CMK (cell line): ENCODE measurements at places on chromosomes 7 and 10.

- DNase-seq = no peak
Measured at GRCh38 chr10:17805921-17806577, 3.1 kb upstream of the MRC1 start.

DNA sequence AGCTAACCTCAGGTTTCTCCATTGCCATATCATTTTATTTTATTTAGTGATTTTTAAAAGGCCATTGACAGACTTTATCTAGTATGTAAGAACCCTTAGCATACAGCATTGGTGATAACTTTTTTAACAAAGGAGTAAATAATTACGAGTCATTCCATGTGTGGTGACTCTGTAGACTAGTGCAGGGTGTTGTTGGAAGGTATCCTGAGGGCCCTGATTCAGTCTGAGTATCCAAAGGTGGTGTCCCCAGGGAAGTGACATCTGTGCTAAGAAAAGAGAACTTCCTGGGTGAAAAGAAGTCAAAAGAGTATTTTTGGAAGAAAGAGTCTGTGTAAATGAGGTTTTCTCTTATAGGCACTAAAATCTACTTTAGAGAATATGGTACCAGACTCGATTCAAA lies 308.4 kb downstream of the C7orf25 start:
- no peak for DNase-seq

- DNase-seq = no peak
Measured at GRCh38 chr7:148983200-148984146, 44.8 kb downstream of the PDIA4 start.

DNA sequence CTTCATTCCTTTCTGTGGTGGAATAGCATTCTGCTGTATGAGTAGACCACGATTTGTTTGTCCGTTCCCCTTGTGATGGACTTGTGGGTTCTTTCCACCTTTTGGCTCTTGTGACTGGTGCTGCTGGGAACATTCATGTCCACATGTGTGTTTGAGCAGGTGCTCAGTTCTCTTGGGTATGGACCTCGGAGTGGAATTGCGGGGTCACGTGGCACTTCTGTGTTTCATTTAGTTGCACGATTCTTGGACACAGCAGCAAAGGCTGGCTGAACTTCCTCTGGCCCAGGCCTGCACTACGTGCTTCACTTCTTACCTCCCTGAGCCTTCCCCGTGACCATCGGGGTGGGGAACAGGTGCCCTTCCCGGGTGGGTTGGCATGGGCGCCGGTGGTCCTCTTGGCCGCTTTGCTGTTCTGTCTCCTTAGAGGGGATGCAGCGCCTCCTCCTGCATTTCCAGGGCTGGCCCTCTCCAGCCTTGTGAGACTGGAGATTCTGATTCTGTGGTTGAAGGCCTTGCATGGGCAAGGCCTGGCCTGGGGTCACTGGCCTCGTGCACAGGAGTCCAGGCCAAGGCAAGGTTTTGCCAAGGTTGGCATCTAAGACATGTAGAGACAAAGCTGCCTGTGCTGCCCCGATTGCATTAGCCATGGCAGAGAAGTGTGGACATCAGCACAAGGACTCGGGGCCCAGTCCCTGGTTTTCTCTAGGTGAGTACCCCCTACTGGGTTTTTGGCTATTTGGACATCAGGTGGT lies 25.1 kb downstream of the DOCK1 start:
- no peak for DNase-seq

- no peak for DNase-seq
Measured at GRCh38 chr7:44381494-44382220, 56.3 kb upstream of the CAMK2B start.

DNA sequence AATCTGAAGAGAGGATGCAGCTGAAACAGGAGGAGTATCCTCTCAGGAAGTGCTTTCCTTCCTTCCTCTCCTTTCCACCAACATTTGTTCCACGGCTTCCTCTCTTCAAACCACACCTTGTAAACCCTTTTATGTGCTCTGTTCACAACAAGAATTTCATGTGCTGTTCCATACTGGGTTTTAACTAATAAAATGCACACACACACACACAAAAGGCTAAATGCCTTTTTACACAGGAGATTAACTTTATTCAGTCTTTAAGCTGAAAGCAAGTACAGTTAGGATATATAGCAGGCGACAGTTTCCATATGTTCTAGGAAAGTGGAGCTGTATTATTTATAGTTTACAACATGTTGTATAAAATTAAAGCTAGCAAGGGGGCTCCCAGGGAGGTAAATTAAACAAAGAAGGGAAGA lies 106.7 kb downstream of the REEP3 start:
- DNase-seq = no peak

DNA sequence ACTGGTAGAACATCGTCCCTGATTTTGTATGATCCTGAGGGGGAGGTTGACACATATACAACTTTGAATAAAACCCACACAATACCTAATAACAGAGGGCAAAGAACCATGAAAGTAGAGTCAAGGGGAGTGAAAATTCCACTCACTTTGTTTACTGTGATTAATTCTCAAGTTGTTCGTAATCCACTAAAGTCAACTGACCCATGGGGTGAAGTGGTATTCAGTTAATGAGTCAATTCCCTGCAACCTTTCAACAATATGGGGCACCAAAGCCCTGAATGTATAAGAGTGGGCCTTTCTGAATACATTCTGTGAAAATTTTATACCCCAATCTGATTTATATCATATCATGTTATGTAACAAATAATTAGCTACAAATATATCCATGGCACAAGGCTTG lies 39.0 kb upstream of the C10orf67 start:
- no peak for DNase-seq

DNA sequence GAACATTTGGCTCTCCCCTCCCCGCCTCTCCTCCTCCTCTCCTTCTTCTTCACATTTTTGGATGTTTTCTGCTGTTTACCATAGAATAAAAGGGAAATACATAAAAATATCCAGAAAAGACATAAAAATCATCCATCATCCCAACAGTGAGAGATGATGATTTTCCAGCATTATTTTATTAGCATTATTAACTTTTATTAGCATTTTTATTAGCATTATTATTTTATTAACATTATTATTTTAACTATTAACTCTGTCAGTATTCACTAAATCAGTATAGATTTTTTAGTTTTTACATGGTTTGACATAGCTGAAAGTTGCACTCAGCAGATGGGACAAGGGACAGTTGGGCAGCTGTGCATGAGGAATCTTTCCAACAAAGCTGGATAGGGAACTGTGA lies 16.2 kb upstream of the SLC35B4 start:
- no peak for DNase-seq

GRCh38 chr10:122376364-122376961 lies 2.0 kb downstream of the PLEKHA1 start:
- DNase-seq = no peak

GRCh38 chr10:77332256-77332655 lies 305.4 kb downstream of the KCNMA1 start:
- no peak for DNase-seq

- no peak for DNase-seq
Measured at GRCh38 chr7:137820677-137821420, 25.9 kb downstream of the DGKI start.

GRCh38 chr7:149527414-149527813 lies 29.8 kb upstream of the ZNF746 start:
- DNase-seq = no peak

DNA sequence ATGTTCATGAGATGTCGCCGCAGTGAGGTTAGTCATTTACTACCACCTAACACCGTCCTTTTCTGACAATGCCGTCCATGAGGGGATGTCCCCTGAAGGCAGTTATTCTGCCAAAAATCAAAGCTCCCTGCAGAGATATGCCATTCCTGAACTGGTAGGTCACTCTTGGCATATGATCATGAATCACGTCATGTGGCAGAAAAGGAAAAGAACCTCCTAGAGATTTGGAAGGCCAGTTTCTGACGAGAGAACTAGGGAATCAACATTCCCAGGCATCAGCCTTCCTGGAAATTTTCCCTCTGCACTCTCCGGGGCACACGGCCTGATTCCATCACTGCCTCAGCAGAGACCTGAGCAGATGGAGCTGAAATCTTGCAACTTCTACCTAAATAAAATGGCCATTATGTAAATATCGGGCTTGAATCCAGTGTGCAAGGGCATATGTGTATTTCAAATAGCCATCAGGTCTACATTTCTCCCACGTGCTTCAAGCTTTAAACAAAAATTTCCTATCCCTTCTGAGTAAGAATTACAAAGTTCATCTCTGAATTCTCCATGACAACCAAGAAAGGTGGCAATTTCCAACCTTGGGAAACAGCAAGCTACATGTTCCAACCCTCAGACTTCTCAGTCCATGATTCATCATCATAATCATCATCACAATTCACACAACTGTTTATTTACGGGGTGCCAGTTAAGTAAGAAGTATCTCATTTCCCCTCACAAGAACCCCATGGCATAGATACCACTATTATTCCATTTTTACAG lies 46.5 kb downstream of the AMPH start:
- no peak for DNase-seq

DNA sequence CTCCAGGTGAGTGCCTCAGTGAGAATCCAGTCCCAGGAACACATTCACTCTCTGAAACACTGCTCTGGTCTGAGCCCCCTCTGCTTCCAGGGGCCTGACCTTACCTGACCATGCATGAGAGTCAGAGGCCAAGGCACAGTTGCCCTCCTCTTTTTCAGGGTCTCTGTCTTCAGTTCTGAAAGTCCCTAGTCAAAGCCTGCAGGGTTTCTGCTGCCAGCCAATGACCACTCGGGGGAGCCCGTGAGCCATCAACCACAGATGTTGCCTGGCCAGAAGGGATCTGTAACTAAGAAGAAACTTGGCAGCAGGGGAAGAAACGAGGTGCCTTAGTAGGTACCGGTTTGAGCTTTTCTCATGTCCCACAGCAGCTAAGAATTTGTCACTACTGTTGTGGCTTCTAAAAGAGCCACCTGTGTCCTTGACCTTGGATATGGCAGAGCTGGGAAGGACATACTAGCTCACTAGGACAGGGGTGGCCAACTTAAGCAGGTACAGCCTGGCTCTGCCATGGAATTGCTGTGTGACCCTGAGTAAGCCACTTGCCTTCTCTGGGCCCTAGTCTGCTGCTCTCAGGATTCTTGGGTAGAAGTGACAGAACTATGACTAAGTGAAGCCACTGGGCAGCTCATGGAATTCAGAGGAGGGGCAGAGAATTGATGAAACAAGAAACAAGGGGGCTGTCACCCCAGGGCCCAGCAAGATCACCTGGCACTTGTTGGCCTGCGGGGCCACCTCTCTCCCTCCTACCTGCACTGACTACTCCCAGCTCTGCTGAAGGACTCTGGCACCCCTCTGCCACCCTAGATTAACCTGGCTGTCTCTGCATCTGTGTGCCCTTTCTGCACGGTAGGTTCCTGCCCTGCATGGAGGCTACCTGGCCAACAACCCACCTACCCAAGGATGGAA lies 83.8 kb upstream of the GPR26 start:
- no peak for DNase-seq

GRCh38 chr10:99410146-99410545 lies 20.3 kb downstream of the GOT1 start:
- no peak for DNase-seq

- no peak for DNase-seq
Measured at GRCh38 chr7:72190146-72190545, 222.0 kb downstream of the CALN1 start.
